ENCODE measurements at places on chromosomes 5 and 9. TPM values are rescaled to one million over a fixed set of nuclear protein-coding genes. Genes with fewer than 3 reads are reported as not detected.

- H3K27ac ChIP-seq = 0 out of 2 replicates have a peak overlapping the region, but pooled peaks have one; percentile 24
- no peaks in the 10 kb centered on the region for H3K36me3 ChIP-seq
- no peak for DNase-seq
- H3K27me3 ChIP-seq = no peaks in the 10 kb centered on the region
- H3K4me3 ChIP-seq = no peak overlapping the region
- H3K4me1 ChIP-seq = peaks cover 16% of the 10 kb centered on the region
Measured at GRCh38 chr9:2727966-2728613, 10.8 kb downstream of the KCNV2 start.

GRCh38 chr5:59236448-59236847 is 653.6 kb downstream of the RAB3C start:
- no peak overlapping the region for H3K27ac ChIP-seq
- DNase-seq = no peak
- H3K4me3 ChIP-seq = no peak overlapping the region
- no peaks in the 10 kb centered on the region for H3K27me3 ChIP-seq

GRCh38 chr9:9173264-9173663 is 1373.7 kb upstream of the DMAC1 start:
- H3K4me3 ChIP-seq = no peak overlapping the region
- no peaks in the 10 kb centered on the region for H3K27me3 ChIP-seq
- H3K27ac ChIP-seq = no peak overlapping the region
- DNase-seq = no peak
- 0 out of 2 replicates have a peak, but pooled peaks cover 1% of the 10 kb centered on the region for H3K4me1 ChIP-seq

DNA sequence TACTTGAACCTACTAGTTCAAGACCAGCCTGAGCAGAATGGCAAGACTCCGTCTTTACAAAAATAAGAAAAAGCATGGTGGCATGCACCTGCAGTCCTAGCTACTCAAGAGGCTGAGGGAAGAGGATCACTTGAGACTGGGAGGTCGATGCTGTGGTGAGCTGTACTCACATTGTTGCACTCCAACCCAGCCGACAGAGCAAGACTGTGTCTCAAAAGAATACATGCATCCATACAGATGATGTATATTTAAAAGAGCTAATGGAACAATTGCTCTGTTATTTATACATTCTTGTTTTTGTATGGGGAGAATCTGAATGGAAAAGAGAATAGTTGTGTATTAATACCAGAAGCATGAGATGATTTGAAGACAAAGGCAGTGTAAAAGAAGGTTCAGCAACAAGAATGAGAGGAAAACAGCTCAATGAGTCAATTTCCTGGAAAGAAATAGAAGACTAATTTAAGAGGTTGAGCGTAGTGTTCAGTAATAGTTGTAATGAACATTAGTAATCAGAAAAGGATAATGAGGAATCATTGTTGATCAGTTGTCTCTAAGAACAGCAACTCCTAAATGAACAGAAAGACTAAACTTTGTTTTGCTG is 1.9 kb upstream of the LRRC70 start:
- DNase-seq = no peak
- H3K36me3 ChIP-seq = no peaks in the 10 kb centered on the region
- H3K27me3 ChIP-seq = no peaks in the 10 kb centered on the region

- peaks cover 10% of the 10 kb centered on the region for H3K27me3 ChIP-seq
- DNase-seq = no peak
- no peak overlapping the region for H3K27ac ChIP-seq
- H3K36me3 ChIP-seq = no peaks in the 10 kb centered on the region
- H3K4me1 ChIP-seq = no peaks in the 10 kb centered on the region
- H3K4me3 ChIP-seq = no peak overlapping the region
Measured at GRCh38 chr5:35608881-35609779, 8.5 kb upstream of the SPEF2 start.

- H3K4me1 ChIP-seq = peaks cover 12% of the 10 kb centered on the region
- H3K36me3 ChIP-seq = no peaks in the 10 kb centered on the region
- DNase-seq = no peak
Measured at GRCh38 chr5:11443831-11444230, 460.4 kb downstream of the CTNND2 start.

- H3K27ac ChIP-seq = no peak overlapping the region
- H3K27me3 ChIP-seq = no peaks in the 10 kb centered on the region
- no peak for DNase-seq
Measured at GRCh38 chr5:57082441-57083067, 91.3 kb upstream of the GPBP1 start.

DNA sequence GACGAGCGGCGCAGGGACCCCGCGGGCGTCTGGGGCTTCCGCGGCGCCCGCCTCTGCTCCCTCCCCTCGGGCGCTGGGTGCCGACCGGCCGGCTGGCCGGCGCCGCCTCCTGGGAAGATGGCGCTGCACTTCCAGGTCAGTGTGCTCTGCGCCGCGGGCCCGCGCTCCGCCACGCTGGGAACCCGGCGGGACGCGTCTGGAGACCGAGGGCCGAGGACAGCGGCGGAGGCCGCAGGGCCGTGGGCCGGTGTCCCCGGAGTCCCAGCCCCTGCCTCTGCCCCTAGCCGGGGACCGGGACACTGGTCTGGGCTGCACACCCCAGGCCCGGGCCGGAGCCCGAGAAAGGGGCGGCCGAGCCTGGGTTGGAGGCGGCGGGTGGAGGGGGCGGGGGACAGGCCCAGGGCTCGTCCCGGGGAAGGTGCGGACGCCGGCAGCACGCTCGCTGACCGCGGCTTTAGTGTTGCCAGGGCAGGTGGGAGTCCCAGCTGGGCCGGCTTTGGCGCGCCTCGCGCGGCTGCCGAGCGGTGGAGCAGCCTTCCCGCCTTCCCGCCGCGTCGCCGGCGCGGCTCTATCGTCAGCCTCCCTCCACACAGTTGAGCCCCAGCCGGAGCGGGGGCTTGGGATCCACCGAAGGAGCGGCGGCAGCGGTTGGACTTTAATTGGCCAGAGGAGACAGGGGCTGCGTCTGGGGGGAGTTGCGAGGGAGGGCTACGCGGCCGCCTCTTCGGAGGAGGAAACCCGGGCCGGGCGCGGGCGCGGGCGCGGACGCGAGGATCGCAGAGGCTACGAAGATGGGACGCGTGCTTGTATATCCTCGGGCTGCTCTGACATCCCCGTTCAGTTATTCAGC is at the start of gene RANBP17:
TSS of gene RANBP17 (plus strand) at position 102 of the 850 bp plus-strand sequence.
- H3K4me3 ChIP-seq = peak within 1 kb of the TSS; percentile 69
- H3K4me1 ChIP-seq = peaks cover 26% of the 10 kb centered on the region
- peaks cover 20% of the 10 kb centered on the region for H3K36me3 ChIP-seq
- peak; percentile 88 for DNase-seq

DNA sequence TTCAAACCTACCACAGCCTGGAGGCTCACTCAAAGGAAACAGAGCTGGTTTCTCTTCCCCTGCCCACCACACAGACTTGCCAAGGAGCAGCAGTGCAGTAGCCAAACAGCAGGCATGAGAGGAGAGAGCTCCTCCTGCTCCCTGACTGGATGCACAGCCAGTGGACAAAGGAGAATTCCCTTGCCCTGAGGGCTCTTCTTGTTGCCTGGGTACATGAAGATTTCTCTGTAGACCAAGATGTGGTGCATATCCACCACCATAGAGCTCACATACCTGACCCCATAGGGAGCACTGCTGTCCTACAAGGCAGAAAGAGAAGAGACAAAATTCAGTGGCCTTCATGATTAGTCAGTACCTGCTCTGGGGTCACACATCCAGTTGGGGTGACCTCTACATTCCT is 56.3 kb upstream of the SPATA31E1 start:
- DNase-seq = no peak
- H3K4me3 ChIP-seq = no peak overlapping the region
- H3K27me3 ChIP-seq = 0 out of 2 replicates have a peak, but pooled peaks cover 3% of the 10 kb centered on the region
- no peak overlapping the region for H3K27ac ChIP-seq

GRCh38 chr9:134352247-134352933 is 26.1 kb downstream of the RXRA start:
- peak overlapping the region; percentile 89 for H3K27ac ChIP-seq
- H3K36me3 ChIP-seq = no peaks in the 10 kb centered on the region
- no peak overlapping the region for H3K4me3 ChIP-seq

Gene NRG2
- 0.73 TPM for total RNA-seq

Gene PRR16
- total RNA-seq = 0.42 TPM

Gene NME5
- total RNA-seq = 0.74 TPM

Gene IFNA17
- not detected for total RNA-seq

Gene GPR151
- total RNA-seq = not detected

Gene TAS2R1
- total RNA-seq = not detected

Gene PCDHB14
- total RNA-seq = 2.6 TPM

All from WTC11 (cell line).